HCT116 (cell line): ENCODE measurements at places on chromosomes 6 and 20. TPM values are rescaled to one million over a fixed set of nuclear protein-coding genes. Genes with fewer than 3 reads are reported as not detected.
A peak's percentile ranks its signal among the peaks of the same experiment; 100 is the strongest.

DNA sequence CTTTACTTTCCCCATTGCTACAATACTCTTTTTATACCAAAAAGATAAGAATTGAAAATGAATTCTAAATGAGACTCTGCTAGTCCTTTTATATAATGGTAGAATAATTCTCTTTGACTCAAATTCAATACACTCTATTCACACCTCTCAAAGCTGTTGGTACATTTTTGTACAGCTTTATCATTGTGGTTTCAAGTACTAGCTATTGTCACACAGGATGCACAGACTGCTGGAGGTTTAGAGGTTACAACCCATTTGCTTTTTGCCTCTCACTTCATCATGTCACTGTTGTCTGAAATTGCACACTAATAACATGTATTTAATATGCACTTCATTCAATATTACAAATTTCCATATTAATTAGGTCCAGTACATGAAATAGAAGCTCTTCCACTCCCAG is 442.2 kb upstream of the ARID1B start:
- no peak overlapping the region for H3K27ac ChIP-seq
- no peaks in the 10 kb centered on the region for H3K4me1 ChIP-seq
- H3K4me3 ChIP-seq = no peak overlapping the region
- H3K36me3 ChIP-seq = no peaks in the 10 kb centered on the region
- no peaks in the 10 kb centered on the region for H3K27me3 ChIP-seq

SIRPA gene
- 15.3 TPM for total RNA-seq

- no peaks in the 10 kb centered on the region for H3K36me3 ChIP-seq
- H3K4me3 ChIP-seq = no peak overlapping the region
- H3K27ac ChIP-seq = no peak overlapping the region
These were observed 355.1 kb downstream of the HAO1 start for GRCh38 chr20:7585126-7585679.

SLC17A1 gene
- total RNA-seq = not detected

GRCh38 chr20:45994761-45995493 is 13.8 kb upstream of the MMP9 start:
- no peak for DNase-seq
- H3K27ac ChIP-seq = no peak overlapping the region
- no peak overlapping the region for H3K4me3 ChIP-seq
- no peaks in the 10 kb centered on the region for H3K36me3 ChIP-seq

SYCP2 gene
- total RNA-seq = 0.59 TPM

DNA sequence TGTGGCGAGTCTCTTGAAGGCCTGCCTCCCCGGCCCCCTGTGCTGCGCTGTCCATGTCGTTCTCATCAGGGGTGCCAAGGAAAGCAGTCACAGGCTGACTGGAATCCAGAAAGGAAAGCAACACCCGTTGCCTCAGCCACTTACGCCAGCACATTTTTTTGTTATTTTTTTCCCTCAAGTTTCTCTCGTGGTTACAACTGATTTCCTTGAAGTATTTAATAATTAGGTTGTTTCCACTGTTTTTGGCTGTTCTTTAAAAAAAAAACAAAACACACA is 17.9 kb upstream of the SLC22A1 start:
- H3K27ac ChIP-seq = no peak overlapping the region
- DNase-seq = no peak
- no peaks in the 10 kb centered on the region for H3K4me1 ChIP-seq
- H3K36me3 ChIP-seq = peaks cover 15% of the 10 kb centered on the region
- H3K27me3 ChIP-seq = no peaks in the 10 kb centered on the region

DNA sequence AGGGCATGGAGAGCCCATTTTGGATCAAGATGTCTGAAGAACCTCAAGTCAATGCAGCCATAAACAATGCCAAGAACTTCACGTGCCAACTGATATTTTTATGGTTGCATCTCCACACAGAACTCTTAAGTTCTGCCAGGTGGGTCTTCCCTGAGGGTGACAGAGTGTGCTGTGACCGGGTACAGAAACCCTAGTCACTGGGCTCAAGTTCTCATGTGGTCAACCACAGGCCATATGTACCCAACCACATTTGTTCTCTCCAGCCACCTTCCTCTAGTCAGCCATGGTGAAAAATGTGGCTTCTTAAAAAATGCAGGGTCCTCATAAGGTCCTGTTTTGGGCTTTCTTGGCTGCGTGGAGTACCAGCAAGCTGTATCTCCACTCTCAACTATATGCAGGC is 48.9 kb downstream of the CLIC5 start:
- no peaks in the 10 kb centered on the region for H3K4me1 ChIP-seq
- H3K27me3 ChIP-seq = no peaks in the 10 kb centered on the region
- no peak overlapping the region for H3K27ac ChIP-seq
- H3K4me3 ChIP-seq = no peak overlapping the region
- no peak for DNase-seq

DNA sequence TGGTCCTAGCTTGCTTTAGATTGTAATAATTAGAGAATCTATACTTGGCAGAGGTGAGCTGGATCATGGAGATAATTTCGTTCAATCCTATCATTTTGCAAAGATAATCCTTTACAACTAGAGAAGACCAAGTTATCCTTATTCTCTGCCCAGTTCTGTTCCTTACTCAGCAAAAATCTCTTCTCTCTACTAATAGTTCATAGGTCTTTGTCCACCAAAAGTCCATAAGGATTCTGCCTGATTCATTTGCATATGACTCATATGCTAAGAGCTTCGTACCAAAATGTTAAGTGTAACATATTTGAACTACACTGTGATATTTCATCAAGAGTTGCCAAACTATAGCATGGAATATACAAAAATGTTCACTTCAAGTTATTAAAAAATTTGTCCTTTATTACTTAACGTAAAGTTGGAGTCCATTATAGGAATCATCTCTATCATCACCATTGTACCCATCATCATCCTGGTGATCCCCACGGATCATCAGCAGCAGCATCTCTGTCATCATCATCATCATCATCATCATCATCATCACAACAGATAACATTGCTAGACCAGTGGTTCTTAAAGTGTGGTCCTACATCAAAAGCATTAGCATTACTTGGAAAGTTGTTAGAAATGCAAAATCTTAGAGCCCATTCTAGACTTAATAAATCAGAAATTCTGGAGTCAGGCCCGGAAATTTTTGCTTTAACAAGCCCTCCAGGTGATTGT is 463.0 kb downstream of the DHX35 start:
- no peaks in the 10 kb centered on the region for H3K36me3 ChIP-seq
- H3K27me3 ChIP-seq = no peaks in the 10 kb centered on the region
- no peak overlapping the region for H3K27ac ChIP-seq

- DNase-seq = no peak
- no peak overlapping the region for H3K4me3 ChIP-seq
- H3K27ac ChIP-seq = no peak overlapping the region
- no peaks in the 10 kb centered on the region for H3K27me3 ChIP-seq
- no peaks in the 10 kb centered on the region for H3K4me1 ChIP-seq
These were observed 143.7 kb downstream of the RALGAPA2 start for GRCh38 chr20:20568604-20569205.

GRCh38 chr6:125157280-125157679 is 3.7 kb downstream of the TPD52L1 start:
- DNase-seq = no peak
- H3K27ac ChIP-seq = no peak overlapping the region
- no peaks in the 10 kb centered on the region for H3K27me3 ChIP-seq
- H3K4me1 ChIP-seq = peaks cover 6% of the 10 kb centered on the region; the same call in 1 of the 2 replicates

GRCh38 chr6:85360794-85361642 is 88.9 kb upstream of the NT5E start:
- DNase-seq = peak; percentile 94
- no peaks in the 10 kb centered on the region for H3K36me3 ChIP-seq
- peak overlapping the region; percentile 34 for H3K27ac ChIP-seq
- H3K4me3 ChIP-seq = no peak overlapping the region
- H3K27me3 ChIP-seq = no peaks in the 10 kb centered on the region
- peaks cover 19% of the 10 kb centered on the region for H3K4me1 ChIP-seq

GRCh38 chr20:7984192-7984591 is 35.4 kb downstream of the TMX4 start:
- no peaks in the 10 kb centered on the region for H3K4me1 ChIP-seq
- H3K4me3 ChIP-seq = no peak overlapping the region
- no peaks in the 10 kb centered on the region for H3K36me3 ChIP-seq
- no peak overlapping the region for H3K27ac ChIP-seq
- DNase-seq = no peak
- no peaks in the 10 kb centered on the region for H3K27me3 ChIP-seq

- H3K36me3 ChIP-seq = no peaks in the 10 kb centered on the region
- no peak for DNase-seq
- H3K4me1 ChIP-seq = no peaks in the 10 kb centered on the region
- no peak overlapping the region for H3K4me3 ChIP-seq
- no peak overlapping the region for H3K27ac ChIP-seq
- no peaks in the 10 kb centered on the region for H3K27me3 ChIP-seq
These were observed 27.7 kb downstream of the ALDH5A1 start for GRCh38 chr6:24522228-24523176.

DNA sequence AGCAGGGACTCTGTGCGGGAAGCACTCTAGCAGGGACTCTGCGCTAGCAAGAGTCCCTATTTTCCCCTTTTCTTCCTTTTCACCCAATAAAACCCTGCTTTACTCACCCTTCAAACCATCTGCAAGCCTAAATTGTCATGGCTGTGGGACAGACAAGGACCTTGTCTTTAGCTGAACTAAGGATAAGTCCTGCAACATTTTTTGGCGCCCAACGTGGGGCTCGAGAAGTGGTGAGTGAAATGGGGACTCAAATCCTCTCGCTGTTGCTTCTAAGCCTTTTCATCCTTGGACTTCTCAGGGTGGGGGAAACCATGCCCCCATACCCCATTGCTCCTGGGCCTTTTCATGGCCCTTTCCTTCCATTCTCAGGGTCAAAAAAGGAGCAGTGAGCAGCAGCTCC is 46.4 kb downstream of the IMPG1 start:
- DNase-seq = no peak
- H3K4me3 ChIP-seq = no peak overlapping the region
- no peaks in the 10 kb centered on the region for H3K27me3 ChIP-seq
- H3K27ac ChIP-seq = no peak overlapping the region

- no peak for DNase-seq
- H3K27ac ChIP-seq = no peak overlapping the region
- no peaks in the 10 kb centered on the region for H3K27me3 ChIP-seq
These were observed 59.1 kb upstream of the PTPN1 start for GRCh38 chr20:50450881-50451752.

DNA sequence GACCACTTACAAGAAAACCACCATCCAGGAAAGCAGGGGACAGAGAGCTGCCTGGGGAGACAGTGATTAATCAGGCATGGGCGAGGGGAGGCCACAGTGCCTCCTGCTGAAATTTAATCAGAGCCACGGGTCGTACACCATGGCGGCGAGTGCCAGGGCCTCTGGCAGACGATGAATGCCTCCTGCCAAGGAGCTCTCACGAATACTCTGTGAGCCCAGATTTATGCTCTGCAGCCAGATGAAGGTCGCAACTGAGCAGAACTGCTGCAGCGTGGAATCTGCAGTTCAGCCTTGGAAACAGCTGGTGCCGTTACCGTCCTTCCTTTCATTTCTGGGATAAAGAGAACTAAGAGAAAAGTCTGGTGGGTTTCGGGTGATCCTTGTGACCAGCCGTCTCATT is 85.6 kb downstream of the BFSP1 start:
- DNase-seq = no peak
- H3K4me1 ChIP-seq = no peaks in the 10 kb centered on the region
- H3K27ac ChIP-seq = no peak overlapping the region
- peaks cover 33% of the 10 kb centered on the region for H3K27me3 ChIP-seq

GSTA2 gene
- total RNA-seq = not detected

ZNF831 gene
- 0.15 TPM for total RNA-seq

DNA sequence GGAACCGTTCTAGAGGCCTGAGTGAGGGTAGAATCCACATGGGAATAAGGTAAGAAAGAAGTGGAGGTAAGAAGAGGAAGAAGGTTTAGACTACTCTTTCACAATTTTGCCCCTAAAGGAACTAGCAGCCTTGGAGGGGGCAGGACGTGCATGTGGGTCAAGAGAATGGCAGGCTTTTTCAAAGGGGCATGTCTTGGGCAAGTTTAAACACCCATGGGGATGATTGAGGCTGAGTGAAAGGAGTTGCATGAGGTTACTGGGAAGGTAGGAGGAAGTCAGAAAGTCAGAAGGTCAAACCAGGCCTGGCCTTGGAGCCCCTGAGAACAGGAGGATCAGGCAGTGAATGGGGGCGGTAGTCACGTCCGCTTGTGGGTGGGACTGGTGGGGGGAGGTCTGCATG is 10.2 kb downstream of the ADA start:
- H3K4me3 ChIP-seq = no peak overlapping the region
- peaks cover 5% of the 10 kb centered on the region; the same call in 1 of the 2 replicates for H3K4me1 ChIP-seq
- no peak overlapping the region for H3K27ac ChIP-seq
- H3K36me3 ChIP-seq = no peaks in the 10 kb centered on the region; the same call in 1 of the 2 replicates

DNA sequence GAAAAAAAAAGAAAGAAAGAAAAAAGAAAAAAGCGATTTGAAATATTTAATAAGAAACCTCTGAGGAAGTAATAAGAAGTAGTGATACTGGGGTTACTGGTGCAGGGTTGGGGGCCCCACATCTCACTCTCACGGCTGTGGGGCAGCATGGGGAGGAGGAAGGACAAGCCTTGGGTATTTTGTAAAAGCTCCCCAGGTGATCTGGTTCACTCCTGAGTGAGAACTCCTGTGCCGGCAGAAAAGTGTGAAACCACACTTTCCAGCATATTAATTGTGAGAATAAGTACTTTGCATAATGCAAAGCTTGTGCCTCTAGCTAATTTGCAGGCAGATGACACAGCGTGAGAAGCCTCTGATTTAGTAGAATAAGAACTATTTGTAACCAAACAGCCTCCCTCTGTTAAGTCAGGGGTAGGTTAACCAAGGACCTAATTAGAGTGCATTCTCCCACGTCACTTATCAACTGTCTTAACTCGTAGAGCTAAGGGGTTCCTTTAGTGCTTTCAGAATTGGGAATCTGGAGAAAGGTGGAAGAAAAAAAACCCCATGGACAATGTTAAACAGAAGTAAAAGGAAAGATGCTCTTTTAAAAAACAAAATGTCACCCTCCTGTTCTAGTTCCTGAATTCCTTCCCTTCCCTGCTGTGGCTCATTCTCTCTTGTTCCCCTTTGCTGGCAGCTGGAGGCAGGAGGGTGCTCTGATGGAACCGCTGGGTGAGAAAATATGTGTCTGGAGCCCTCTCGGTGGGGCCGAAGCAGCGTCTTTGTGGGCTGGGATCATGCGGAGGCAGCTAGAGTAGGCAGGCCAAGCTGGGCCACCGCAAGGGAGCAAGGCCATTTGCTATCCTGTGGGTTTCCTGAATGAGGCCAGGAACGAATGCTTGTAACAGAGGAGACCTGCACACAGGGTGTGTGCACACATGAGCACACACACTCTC is 108.7 kb downstream of the FYN start:
- no peak overlapping the region for H3K27ac ChIP-seq
- H3K4me1 ChIP-seq = no peaks in the 10 kb centered on the region
- no peaks in the 10 kb centered on the region for H3K36me3 ChIP-seq

BMP7 gene
- total RNA-seq = 7.0 TPM

GRCh38 chr6:138912308-138912707 is 75.7 kb downstream of the REPS1 start:
- no peaks in the 10 kb centered on the region for H3K4me1 ChIP-seq
- H3K27me3 ChIP-seq = no peaks in the 10 kb centered on the region
- no peak overlapping the region for H3K4me3 ChIP-seq
- H3K36me3 ChIP-seq = peaks cover 40% of the 10 kb centered on the region
- H3K27ac ChIP-seq = no peak overlapping the region
